ENCODE measurements at places on chromosomes 12 and 14.

DNA sequence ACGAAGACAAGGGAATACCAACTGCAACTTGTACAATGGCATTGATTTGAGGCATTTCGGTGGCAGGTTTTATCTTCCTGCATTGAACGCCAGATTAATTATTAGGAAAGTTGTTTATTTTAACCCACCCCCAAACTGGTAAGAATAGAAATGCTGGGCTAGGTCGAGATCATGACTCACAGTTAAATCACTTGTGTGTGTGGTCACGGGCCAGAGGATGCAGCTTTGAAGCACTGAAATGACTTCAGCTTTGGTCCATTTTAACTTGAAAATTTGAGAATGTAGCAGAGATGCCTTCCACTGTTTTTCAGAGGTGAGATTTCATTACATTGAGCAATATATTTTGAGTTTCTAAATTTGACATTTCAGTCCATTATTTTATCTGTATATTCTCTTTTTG is 23.6 kb upstream of the KCNH3 start:
- no peak overlapping the region for H3K27ac ChIP-seq
- DNase-seq = no peak
- no peak overlapping the region for H3K4me3 ChIP-seq
- no peaks in the 10 kb centered on the region for H3K27me3 ChIP-seq
- no peaks in the 10 kb centered on the region for H3K36me3 ChIP-seq
- H3K4me1 ChIP-seq = no peaks in the 10 kb centered on the region

DNA sequence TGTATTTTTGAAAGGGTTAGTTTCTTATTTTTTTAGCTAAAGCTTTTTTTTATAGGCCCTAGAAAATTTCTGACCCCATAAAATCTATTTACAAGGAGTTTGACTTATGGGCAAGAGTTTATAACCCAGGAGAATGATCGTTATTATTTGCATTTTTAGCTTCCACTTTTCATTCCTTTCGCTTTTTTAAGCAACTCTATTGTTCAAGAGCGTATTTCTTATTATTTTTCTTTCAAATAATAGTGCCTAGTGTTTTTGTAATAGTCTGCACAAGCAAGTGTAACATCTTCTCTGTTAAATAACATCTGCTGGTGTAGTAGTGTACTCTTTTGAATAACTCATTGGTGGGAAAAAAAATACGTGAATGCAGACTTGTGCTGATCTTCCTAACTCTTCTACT is 216.3 kb downstream of the ERC1 start:
- no peaks in the 10 kb centered on the region for H3K4me1 ChIP-seq
- no peak for DNase-seq
- no peak overlapping the region for H3K4me3 ChIP-seq
- H3K27me3 ChIP-seq = no peaks in the 10 kb centered on the region

- no peak overlapping the region for H3K4me3 ChIP-seq
- DNase-seq = no peak
- H3K27me3 ChIP-seq = no peaks in the 10 kb centered on the region
- no peak overlapping the region for H3K27ac ChIP-seq
Observed at GRCh38 chr12:131456301-131457027, 254.4 kb upstream of the SFSWAP start.

DNA sequence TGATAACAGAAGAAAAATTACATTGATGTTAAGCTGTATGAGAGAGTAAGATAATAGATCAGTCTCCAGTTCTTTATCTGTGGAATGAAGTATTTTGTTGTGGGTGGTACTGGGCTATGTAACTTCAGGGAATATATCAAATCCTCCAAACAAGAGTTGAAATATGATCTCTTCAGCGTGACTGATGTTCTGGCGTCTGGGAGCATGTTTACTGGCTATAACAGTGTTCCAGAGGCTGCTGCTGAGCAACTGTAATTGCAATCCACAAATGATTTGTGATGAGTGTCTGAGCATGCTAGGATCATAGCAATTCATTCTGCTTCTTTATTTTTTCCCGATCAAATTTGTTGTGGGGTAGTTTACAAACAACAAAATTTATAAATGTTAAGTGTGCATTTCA is 18.6 kb upstream of the CCDC198 start:
- no peaks in the 10 kb centered on the region for H3K4me1 ChIP-seq
- H3K27ac ChIP-seq = no peak overlapping the region
- H3K27me3 ChIP-seq = no peaks in the 10 kb centered on the region
- DNase-seq = no peak

GRCh38 chr12:94660436-94660835 is 10.1 kb upstream of the TMCC3 start:
- no peaks in the 10 kb centered on the region for H3K4me1 ChIP-seq
- no peaks in the 10 kb centered on the region for H3K36me3 ChIP-seq
- DNase-seq = no peak
- no peak overlapping the region for H3K27ac ChIP-seq
- no peaks in the 10 kb centered on the region for H3K27me3 ChIP-seq

GRCh38 chr14:64919618-64920017 is 5.4 kb downstream of the CHURC1 start:
- H3K4me1 ChIP-seq = no peaks in the 10 kb centered on the region
- DNase-seq = no peak
- H3K4me3 ChIP-seq = no peak overlapping the region
- H3K27ac ChIP-seq = no peak overlapping the region
- no peaks in the 10 kb centered on the region for H3K27me3 ChIP-seq

GRCh38 chr12:49923880-49924556 is 20.3 kb upstream of the FAIM2 start:
- DNase-seq = no peak
- H3K27ac ChIP-seq = no peak overlapping the region
- H3K4me3 ChIP-seq = no peak overlapping the region
- H3K36me3 ChIP-seq = no peaks in the 10 kb centered on the region
- H3K4me1 ChIP-seq = no peaks in the 10 kb centered on the region

- H3K27ac ChIP-seq = no peak overlapping the region
- H3K27me3 ChIP-seq = no peaks in the 10 kb centered on the region
- no peak for DNase-seq
Observed at GRCh38 chr14:69493791-69494190, 9.3 kb downstream of the PLEKHD1 start.

GRCh38 chr14:79583738-79584408 is 627.4 kb downstream of the DIO2 start:
- no peak for DNase-seq
- H3K36me3 ChIP-seq = no peaks in the 10 kb centered on the region
- no peaks in the 10 kb centered on the region for H3K4me1 ChIP-seq
- H3K27ac ChIP-seq = no peak overlapping the region
- no peak overlapping the region for H3K4me3 ChIP-seq

GRCh38 chr14:73740618-73741326 is 26.6 kb upstream of the PNMA1 start:
- DNase-seq = peak; percentile 84
- no peaks in the 10 kb centered on the region for H3K36me3 ChIP-seq
- H3K27me3 ChIP-seq = no peaks in the 10 kb centered on the region
- H3K4me3 ChIP-seq = peak overlapping the region; percentile 2
- H3K27ac ChIP-seq = peak overlapping the region; percentile 89

GRCh38 chr12:69570545-69571399 is 14.5 kb upstream of the CCT2 start:
- no peaks in the 10 kb centered on the region for H3K36me3 ChIP-seq
- no peaks in the 10 kb centered on the region for H3K27me3 ChIP-seq
- peak; percentile 43 for DNase-seq
- no peak overlapping the region for H3K27ac ChIP-seq
- H3K4me1 ChIP-seq = no peaks in the 10 kb centered on the region

Measured in uterus (tissue), 4 donors.